ENCODE measurements at places on chromosomes 4 and X.

DNA sequence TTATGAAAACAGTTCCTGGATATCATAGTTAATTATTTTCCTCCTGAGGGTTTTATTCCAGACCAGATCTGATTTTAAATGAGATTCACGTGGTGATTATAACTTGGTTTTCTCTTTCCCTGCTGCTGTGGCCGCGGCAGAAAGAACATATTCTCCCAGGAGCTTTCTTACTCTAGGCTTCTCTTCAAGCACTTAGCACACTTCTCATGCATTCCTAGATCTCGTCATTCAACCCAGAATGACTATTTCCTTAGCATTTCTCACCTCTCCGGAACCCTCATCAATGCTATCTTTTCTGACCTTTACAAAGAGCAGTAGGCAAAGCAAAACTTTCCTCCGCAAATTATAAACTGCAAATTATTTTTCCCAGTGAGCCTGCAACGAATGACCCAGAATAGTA is 122.9 kb downstream of the GPAT3 start:
- no peak for DNase-seq

DNA sequence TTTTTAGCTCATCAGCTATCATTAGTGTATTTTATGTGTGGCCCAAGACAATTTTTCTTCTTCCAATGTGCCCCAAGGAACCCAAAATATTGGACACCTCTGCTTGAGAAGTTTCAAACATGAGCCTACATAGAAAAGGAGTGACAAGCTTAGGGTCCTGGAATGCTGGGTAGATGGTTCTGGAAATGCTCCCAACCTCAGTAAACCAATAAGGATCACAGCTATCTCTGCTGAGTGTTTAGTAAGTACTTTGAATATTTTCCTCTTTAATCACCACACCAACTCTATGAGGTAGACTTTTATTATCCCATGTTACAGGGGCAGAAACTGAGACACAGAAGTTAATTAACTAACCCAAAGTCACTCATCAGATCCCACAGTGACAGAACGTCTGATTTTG is 164.9 kb upstream of the KLF3 start:
- no peak for DNase-seq

- no peak for DNase-seq
Measured at GRCh38 chr4:26837993-26838842, 22.4 kb upstream of the STIM2 start.

GRCh38 chrX:124263743-124264142 is 68.7 kb upstream of the TEX13D start:
- no peak for DNase-seq

DNA sequence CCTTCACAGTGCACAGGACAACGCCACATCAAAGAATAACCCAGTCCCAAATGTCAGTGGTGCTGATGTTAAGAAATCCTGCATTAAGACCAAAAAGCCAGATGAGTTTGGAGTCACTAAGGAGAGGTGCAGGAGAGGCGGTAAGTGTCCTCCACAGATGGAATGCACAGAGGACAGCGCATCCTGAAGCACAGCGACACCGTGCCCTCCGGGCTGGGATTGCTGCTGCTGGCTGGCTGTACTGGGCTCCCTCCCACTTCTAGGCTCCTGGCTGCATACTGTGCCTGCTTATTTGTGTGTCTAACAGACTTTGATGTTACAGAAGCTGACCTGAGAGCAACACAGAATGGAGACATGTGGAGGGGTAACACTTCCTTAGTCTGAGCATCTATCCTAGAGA is 325.6 kb upstream of the BOD1L1 start:
- no peak for DNase-seq

Data from D721Med (cell line).